ENCODE measurements at places on chromosomes 7 and 10.

GRCh38 chr10:729213-729612 lies 39.7 kb upstream of the DIP2C start:
- no peak for DNase-seq

DNA sequence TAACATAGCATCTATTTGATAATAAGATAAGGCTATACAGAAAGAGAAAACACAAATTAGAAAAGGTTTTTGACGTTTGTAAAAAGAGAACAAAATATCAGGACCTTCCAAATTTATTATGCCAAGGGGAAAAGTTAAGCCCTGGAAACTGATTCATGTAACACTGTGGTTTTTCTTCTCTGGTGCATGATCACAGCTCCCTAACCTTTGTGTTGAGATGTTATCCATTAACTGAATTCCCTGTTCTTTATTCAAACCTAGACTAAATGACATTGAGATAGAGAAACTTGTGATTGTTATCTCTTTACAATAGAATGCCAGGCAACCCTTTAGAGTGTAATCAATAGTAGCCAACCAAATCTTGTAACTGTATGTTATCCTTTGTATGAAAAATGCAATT lies 141.5 kb upstream of the NRG3 start:
- DNase-seq, result no peak

- no peak for DNase-seq
Observed at GRCh38 chr10:49082766-49083165, 32.6 kb downstream of the VSTM4 start.

- no peak for DNase-seq
Observed at GRCh38 chr7:55099821-55100543, 81.2 kb downstream of the EGFR start.

- no peak for DNase-seq
Observed at GRCh38 chr10:73439055-73439454, 5.7 kb upstream of the MSS51 start.

GRCh38 chr10:101295261-101295660 lies 58.7 kb upstream of the BTRC start:
- DNase-seq, result no peak

DNA sequence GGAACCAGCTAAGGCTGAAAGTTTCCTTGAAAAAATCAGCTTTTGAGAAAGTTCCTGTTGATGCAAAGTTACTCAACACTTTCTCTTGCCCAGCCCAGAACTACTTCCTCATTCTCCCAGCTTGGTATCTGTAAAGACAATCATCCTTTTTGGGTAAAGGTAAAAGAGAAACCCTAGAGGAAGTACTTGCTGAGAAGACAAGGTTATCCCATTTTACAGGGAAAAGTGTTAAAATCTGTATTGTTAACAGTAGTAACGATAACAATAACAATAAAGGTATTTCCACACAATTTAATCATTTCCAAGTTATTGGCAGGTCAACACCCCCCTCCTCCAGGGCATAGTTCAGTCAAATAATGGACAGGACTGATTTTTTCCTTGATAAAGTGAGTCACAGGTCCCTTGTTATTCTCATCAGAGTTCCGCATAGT lies 2.4 kb downstream of the ALOX5 start:
- no peak for DNase-seq

GRCh38 chr7:81715984-81716588 lies 53.8 kb downstream of the HGF start:
- no peak for DNase-seq

GRCh38 chr10:52212802-52213201 lies 101.3 kb upstream of the DKK1 start:
- no peak for DNase-seq

DNA sequence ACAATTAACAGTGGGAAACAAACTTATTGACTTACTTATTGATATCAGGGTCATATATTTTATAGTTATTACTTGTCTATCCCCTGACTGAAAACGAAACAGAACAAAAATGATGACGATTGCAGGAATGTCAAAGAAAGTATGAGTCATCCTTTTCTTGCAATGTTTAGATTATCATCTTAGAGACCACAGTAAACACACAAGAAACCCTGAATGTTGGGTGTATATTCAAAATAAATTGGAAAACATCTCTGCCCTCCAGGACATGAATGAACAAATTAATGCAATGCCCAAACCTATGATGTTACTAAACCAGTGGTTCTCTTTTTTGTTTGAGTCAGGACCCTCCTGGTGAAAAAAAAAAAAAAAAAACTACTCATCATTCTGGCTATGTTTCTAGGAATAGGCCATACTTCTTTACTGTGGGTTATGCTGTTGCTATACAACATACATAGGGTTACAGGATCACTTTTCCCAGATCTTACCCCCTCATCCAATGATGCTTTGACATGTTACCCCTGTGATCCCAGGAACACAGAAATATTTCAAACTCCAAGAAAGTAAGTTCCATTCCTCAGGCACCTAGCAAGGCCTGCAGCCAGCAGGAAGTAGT lies 623.4 kb upstream of the IGFBP3 start:
- no peak for DNase-seq

DNA sequence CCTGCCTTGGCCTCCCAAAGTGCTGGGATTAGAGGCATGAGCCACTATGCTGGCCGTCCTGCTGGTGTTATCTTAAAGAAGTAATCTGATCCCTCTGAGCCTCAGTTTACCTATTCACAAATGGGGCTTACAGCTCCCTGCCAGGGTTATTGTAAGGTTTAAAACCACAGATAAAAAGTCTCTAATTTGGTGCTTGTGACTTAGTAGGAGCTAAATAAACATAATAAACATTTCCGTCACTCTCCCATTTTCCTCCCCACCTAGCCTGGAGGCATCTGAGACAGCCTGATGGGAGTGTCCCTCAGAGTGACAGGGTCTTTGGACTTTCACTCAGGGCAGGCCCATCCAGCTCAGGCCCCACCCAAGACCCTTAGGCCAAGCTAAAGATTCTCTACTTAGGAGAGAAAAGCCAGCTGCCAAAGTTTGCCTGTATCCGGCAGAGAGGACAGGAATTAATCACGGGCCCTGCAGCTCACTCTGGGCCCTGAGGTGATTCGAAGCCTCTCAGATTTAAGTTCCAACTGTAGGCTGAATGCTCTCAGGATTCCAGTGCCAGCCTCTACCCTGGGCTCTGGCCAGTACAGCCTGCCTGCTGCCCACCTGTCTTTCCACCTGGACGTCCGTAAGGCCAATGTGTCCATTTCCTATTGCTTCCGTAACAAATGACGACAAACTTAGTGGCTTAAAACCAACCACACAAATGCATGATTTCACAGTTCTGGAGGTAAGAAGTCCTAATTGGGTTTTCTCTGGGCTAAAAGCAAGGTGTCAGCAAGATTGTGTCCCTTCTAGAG lies 21.8 kb upstream of the DUSP5 start:
- peak; percentile 25 for DNase-seq

- no peak for DNase-seq
Observed at GRCh38 chr7:116322541-116322940, 112.2 kb downstream of the TES start.

GRCh38 chr10:3976718-3977117 lies 191.7 kb upstream of the KLF6 start:
- no peak for DNase-seq

GRCh38 chr10:97584060-97584797 lies at the start of gene HOGA1:
Gene HOGA1, plus strand, starts transcription at chr10:97584389. Its CDS starts 315 bp downstream, at chr10:97584704.
- DNase-seq, result peak; percentile 61

DNA sequence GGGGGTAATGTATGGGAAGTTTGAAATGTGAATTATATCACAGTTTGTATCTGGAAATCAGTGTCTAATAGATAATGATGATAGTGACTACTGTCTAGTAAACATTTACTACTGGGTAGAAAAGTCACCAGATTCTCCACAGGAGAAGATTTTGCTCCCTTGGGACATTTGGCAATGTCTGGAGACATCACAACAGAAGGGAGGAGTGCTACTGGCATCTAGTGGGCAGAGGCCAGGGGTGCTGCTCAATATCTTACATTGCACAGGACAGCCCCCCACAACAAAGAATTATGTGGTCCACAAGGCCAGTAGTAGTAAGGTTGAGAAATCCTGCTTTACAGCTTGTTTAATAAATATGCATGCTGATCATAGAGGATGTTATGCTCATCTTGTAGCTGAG lies 92.3 kb upstream of the PRPS1L1 start:
- DNase-seq, result no peak

GRCh38 chr10:112779025-112779770 lies 170.8 kb upstream of the TCF7L2 start:
- DNase-seq, result no peak

GRCh38 chr10:130748409-130749057 lies 563.0 kb downstream of the TCERG1L start:
- no peak for DNase-seq

DNA sequence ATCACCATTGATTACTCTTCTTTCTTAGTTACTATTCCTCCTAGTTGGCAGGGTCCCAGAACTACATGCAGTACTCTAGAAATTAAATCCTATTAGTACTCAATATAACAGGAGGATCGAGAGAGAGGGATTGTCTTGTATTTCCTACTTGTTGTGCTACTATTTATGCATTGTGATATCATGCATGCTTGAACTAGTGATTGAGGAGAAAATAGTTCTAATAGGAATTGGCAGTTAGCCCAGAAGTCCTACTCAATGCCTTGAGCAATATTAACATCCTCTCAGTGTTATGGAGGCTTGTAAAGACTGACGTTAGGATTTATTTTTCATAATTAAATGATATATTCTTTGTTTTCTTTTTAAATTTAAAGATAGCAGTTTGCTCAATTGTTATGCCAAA lies 67.4 kb downstream of the FOXP2 start:
- no peak for DNase-seq

GRCh38 chr10:34916314-34916713 lies 101.2 kb upstream of the PARD3 start:
- no peak for DNase-seq

DNA sequence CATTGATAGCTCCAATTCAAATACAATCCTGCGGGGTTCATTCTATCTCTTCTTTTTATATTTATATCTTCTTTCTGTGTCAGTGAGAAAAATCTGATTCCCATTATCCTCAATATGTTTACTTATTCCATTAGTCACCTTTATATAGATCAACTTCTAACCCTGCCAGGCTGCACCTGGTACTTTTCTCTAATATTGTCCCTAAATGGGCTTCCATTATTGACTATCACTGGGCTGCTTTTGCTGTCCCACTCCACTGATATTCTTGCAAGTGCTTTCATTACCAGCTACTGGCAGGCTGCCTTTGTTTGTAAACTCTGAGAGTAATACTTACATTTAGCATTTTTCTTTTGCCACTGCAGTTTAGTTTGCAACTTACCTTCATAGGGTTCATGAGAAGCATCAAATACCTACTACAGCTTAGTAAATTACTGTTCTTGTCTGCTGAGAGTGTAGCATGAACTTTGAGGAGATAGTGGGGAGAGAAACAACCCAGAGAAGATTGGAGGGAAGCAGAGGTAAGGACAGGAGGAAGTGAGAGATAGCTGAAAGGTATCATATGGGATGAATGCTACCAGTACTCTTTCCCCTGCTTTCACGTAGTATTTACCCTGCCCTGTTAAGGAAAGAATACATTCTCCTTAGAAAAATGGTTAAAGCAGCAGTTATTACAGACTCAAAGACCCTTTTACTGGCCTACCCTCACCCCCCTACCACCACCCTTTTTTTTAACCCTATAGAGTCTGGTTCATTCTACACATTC lies 119.1 kb downstream of the PHTF2 start:
- DNase-seq, result no peak

DNA sequence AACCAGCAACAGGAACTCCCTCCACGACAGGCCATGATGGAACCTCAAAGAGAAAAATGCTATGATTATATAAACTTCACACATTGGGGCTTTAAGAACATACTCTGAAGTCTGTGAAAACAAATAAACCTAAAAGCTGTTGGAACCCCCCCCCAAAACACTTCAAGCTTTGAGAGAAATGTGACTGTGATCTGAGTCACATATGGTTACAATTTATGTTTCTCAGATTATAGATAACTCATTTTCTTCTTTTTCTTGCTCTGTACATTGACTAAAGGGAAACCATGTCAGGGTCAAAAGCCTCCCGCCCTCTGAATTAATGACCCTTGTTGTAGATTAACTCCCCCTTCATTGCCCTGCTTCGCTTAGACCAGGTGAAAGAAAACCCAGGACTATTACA lies 15.8 kb downstream of the VOPP1 start:
- DNase-seq, result no peak

GRCh38 chr7:32299133-32299702 lies 191.0 kb downstream of the LSM5 start:
- no peak for DNase-seq

GRCh38 chr7:1461646-1462375 lies 2.5 kb upstream of the MICALL2 start:
- no peak for DNase-seq

DNA sequence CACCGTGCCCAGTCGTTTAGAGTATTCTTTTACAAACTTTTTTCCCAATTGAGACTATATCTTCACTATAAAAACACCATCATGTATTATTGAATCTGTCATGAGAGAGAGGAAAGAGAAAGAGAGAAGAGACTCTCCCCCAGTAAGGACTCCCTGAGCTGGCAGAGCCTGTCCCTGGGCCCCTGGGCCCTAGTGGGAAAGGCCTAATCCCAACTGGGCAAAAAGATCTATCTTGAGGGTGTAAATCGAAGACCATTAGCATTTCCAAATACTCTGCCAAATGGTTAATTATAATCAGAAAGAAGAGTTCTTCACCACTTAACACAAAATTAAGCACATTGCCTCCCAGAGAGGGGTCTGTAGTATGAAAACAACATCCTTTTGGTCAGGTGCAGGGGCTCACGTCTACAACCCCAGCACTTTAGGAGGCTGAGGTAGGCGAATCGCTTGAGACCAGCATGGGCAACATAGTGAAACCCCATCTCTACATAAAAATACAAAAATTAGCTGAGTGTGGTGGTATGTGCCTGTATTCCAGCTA lies 108.2 kb downstream of the SKIDA1 start:
- DNase-seq, result no peak

DNA sequence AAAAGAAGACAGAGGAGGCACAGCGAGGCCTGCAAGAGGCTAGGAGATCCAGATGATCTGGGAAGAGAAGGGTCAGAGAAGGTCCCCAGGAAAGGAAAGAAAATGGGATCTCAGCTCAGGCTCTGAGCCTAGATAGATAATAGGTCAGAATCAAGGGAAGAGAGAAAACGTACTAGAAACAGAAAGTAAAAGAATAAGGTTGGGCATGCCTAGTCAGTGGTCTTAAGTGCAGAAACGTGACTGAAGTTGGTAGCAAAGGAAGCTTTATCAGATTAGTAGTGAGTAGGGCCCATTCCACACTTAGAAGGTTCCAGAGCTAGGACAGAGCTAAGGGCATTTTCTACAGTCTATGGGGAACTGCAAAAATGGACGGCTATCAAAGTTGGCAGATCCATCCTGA lies 84.8 kb upstream of the ASAH2 start:
- no peak for DNase-seq

GRCh38 chr7:45985902-45986301 lies 64.8 kb upstream of the IGFBP3 start:
- DNase-seq, result no peak

DNA sequence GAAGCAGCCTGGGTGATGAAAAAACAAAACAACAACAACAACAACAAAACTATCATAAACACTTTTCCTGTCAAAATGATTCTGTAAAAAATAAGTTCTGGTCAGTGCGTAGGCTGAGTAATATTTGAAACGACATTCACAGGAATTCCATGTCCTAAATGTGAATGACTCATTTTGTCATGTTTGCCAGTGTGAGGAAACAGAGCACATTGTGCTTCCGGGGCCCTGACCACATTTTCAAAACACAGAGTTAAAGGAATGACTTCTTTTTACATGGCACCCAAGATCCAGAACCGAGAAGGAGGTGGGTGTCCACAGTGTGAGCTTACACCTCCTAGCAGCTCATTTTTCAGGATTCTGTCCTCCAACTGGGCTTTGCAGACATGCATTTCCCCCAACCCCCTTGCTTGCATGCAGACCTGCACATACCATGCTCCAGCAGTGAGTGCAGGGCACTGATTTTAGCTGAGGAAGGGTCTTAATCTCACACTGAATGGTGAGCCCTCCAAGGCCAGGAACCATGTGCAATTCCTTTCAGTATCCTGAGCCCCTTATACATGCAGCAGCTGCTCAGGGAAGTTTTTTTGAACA lies 3.0 kb downstream of the CLRN3 start:
- no peak for DNase-seq

Data from ascending aorta (tissue), 2 donors.